ENCODE measurements at places on chromosomes 7 and 10. TPM values are rescaled to one million over a fixed set of nuclear protein-coding genes. Genes with fewer than 3 reads are reported as not detected.
A peak's percentile ranks its signal among the peaks of the same experiment; 100 is the strongest.

Gene ADCY1
- total RNA-seq = 0.18 TPM

Gene HOXA7
- 7.0 TPM for total RNA-seq

GRCh38 chr10:78066728-78067430 lies 33.2 kb downstream of the RPS24 start:
- no peak for DNase-seq

DNA sequence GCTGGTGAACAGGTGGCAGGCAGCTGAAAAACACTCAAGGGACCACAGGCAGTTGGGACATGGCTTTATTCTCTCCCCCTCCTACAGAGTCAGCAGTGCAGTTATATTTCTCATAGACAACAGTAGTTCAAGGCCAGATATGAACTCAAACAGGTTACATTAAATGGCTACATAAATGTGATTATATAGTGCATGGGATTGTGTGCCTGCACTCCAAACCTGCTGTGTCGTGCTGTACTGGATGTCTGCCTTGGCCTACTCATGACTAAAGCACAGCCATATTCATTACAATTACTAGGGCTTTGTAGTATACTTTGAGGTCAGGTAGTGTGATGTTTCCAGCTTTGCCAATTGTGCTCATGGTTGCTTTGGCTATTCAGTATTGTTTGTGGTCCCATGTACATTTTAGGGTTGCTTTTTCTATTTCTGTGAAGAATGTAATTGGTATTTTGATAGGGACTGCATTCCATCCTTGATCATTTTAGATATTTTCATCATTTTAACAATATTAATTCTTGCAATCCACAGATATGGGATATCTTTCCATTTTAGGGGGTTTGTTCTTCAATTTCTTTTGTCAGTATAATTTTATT lies 393.6 kb downstream of the CNTNAP2 start:
- DNase-seq = no peak

GRCh38 chr7:114084472-114085312 lies 165.9 kb upstream of the PPP1R3A start:
- peak; percentile 75 for DNase-seq

DNA sequence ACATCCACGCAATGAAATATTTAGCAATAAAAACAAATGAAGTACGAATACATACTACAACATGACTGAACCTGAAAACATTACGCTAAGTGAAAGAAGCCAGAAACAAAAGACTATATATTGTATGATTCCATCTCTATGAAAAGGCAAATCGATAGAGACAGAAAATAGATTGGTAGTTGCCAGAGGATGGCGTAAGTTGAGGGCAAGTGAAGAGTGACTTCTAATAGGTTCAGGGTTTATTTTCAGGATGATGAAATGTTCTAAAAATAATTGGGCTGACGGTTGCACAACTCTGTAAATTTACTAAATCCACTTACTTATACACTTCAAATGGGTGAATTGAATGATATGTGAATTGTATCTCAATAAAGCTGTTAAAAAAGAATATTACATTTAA lies 39.5 kb upstream of the TECTB start:
- no peak for DNase-seq

- DNase-seq = no peak
Observed at GRCh38 chr7:97001656-97002554, 3.4 kb upstream of the DLX6 start.

GRCh38 chr10:85617751-85618546 lies 748.6 kb downstream of the GRID1 start:
- DNase-seq = no peak

Measured in Peyer's patch (tissue), 4 donors.